ENCODE measurements at places on chromosomes 3 and 15.
A peak's percentile ranks its signal among the peaks of the same experiment; 100 is the strongest.

DNA sequence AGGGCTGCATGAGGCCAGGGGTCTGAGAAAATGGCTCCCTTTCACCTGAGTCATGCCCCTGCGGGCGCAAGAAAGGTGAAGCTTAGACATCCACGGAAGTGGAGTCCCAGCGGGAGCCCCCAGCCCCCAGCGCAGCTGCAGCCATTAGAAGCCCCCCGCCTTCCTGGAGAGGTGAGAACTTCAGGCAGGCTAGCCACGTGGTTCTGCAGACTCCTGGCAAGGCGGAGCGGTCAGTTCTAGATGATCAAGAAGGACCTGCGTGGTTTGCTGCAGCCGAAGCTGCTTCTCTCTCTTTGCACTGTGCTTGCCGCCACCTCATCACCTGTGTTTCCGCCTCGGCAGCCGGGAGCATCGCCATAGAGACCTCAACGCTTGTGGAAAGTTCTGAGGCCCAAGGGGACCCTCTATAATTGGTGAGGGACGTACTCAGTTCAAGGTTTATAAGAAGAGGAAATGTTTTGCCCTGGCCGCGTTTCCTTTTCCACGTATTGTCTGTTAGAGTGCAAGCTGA is 15.8 kb upstream of the KCNMB3 start:
- no peak for DNase-seq

- DNase-seq, result no peak
Measured at GRCh38 chr15:76903251-76903681, 1.9 kb downstream of the SCAPER start.

DNA sequence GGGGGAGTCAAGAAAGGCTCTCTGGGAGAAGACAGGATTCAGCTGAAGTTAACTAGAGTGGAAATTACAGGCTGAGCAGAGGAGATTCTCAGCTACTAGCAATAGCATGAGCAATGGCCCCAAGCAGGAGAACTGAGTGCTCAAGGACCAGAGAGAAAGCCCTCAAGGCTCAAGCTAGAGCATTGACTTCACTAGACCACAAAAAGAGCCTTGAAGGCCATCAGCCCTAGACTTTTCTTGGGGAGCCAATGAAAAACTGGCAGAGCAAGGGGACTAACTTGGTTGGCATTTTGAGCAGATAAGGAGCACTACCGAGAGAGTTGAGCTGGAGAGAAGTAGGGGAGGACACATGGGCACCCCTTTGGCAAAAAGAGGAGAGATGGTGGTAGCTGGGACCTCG is 277.6 kb downstream of the FEZF2 start:
- DNase-seq, result no peak

DNA sequence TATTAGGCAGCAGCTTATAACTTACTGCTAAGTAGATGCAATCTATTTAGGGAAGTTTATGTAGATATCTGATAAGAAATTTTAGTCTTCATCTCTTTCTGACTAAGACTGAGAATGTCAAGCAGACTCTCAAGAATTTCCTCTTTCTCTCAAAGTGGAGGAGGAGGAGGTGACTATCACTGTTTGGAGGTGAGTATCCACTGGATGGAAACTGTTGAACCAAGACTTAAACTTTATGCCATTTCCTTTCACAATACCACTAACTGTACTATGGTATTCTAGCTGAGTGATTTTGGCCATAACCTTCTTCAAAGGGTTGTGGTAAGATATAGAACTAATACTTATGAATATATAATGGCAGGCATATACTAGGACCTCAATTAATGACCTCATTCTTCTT is 64.6 kb downstream of the TPRG1 start:
- no peak for DNase-seq

- no peak for DNase-seq
Measured at GRCh38 chr3:173249457-173249856, 108.4 kb upstream of the SPATA16 start.

DNA sequence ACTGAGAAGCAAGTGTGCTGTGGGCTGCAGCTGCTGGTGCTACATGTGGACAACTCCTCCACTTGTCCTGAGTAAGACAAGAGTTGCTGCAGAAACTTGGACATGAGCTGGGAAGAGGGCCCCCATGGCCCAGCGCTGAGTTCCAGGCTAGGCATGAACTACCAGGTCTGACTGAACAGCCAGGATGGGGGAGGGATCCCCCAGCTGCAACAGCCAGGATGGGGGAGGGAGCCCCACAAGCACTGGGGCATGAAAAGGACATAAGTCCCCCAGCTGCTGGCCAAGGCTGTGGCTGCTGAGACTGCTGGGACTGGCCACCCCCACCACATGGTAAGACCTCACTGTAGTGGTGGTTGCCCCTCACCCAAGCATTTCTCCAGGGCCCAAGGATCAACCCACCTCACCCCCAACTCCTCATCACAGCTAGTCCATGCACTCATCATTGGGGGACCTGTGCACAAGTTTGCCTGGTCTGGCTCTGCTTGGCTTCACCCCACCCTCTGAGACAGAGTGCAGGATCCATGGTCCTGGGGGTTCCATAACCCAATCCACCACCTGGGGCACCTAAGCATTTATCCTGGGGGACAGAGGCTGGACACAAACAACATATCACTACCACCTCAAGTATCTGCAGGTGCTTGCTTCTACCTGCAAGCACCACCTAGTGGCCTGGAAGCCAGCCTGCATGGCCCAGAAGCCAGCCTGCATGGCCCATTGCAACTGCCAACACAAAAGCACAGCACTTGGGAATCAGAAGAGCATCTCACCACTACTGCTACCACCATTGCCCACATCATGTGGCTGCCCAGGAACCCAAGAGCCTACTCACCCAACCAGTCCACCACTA is 84.5 kb upstream of the STT3B start:
- peak; percentile 55 for DNase-seq

DNA sequence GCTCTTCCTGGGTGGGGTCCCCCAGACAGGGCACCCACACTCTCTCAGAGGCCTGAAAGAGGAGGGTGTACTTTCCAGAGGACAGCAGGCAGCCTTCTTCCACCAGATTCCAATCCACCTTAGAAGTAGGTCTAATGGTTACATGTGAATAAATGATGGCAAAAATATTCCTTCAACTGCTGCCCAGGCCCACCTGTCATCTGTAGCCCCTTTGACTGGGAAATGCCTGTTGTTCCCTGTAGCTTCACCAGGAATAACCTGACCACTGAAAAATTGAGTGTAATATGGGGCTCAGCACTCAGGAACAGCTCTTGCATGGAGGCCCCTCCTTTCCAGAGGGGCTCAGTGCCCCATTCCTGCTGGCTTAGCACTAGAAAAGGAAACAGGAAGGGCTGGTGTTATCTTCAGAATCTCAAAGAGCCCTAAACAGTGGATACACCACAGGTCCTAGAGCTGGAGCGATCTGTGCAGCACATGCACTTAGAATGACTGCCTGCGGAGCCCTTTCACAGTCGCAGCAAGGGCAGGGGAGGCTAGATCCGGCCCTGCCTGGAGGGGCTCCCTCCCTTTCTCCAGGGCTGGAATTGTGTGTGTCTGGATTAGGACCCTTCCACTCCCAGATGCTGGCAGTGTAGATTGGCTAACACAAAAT is 32.1 kb downstream of the SLC22A14 start:
- DNase-seq, result no peak

DNA sequence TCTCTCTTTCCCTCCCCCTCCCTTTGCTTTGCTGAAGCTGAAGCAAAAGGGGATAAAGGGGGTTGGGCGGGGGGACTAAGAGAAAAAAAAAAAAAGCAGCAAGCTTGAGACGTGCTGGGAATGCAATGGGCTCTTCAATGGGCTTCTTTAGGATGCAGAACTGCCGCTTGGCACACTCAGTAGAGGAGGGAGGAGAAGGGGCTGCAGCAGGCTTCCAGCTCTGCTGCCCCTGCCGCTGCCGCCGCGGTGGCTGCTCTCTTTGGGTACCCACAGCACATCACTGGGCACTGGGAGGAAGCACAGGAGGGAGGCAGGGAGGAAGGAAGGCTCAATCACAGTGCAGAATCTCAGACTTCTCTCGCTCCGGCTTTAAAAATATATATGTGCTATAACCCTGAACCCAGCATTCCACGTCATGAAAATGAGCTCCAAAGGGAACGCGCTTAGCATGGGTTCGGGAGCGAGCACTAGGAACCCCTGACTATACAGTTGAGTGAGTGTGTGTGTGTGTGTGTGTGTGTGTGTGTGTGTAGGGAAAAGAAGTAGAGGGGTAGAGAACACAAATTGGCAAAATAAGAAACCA is 3.5 kb downstream of the SLITRK3 start:
- DNase-seq, result no peak

DNA sequence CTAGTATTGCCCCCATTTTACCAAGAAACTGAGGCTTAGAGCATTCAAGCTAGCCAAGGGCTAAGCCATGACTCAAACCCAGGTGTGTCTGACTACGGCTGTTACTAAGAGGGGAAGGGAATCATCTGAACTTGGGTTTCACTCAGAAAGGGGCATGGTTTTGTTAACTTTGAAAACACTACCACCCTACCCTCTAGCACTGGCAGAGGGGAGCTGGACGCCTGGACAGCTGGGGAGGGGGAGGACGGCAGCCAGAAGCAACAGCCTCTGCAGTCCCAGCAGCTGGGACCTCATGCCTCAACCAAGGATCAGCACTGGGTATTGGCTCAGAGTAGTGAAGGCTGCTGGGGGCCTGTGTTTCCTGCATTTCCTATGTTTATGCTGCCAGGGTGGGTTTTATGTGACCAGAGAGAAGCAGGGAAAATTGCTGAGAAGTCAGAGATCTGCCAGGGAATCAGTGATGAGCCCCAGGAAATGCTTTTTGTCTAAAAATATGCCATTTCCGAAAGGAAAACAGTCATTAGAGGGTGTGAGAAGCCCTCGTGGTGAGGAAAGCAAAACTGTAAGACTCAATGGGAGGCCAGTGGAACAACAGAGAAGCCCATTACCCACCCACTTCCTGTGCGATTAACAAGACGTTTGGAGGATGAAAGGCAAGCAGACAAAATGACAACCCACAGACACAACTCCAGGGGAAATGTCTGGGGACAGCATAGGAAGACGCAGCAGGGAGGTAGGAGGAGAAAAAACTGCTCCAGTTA is 41.2 kb downstream of the LIPC start:
- DNase-seq, result peak; percentile 62

DNA sequence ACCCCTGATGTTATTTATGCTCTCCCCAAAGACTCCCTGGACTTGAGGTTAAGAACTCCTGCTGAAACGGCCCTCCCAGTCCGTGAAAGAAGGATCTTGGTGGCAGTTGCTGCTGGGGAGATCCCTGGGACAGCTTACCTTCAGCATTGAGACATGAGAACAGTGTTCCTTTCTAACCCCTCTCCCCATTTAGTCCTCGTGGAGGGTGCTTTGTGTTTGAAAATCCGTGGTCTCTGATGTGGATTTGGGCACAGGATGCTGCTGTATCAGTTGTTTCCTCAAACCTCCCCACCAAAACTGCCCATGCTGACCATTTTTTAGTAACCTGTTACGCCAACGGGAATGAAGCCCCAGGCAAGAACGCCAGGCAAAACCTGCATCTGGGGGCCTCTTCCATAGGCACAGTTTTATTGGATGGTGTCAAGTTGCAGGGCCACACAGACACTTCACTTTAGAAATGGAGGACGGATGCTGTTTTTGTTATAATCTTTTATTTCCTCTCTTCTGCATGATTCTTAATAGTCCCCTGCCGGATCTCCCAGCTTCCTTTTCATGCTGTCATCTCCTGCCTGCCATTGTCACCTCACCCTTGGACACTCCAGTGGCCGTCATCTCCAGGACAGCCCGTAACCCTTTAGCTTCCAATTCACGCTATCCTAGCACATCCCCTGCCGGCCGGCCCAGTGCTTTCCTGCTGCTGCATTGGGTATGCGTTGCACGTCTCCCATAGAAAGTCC is 31.7 kb upstream of the CEMIP start:
- DNase-seq, result no peak

DNA sequence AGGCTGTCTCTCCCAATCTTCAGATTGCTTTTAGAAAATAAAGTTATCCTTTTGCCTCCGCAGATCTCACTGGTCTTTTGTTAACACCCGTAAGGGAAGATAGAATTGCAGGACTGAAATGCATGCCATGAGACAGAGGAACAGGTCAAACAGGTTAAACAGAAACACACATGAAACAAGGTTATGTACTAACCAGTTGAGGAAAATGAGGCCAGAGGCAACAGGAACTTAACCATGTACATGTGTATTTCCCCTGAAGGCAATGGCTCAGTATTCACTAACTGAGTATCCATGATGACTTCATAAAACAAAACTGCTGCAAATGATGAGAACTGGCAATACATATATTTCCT is 169.1 kb upstream of the NSMCE3 start:
- no peak for DNase-seq

DNA sequence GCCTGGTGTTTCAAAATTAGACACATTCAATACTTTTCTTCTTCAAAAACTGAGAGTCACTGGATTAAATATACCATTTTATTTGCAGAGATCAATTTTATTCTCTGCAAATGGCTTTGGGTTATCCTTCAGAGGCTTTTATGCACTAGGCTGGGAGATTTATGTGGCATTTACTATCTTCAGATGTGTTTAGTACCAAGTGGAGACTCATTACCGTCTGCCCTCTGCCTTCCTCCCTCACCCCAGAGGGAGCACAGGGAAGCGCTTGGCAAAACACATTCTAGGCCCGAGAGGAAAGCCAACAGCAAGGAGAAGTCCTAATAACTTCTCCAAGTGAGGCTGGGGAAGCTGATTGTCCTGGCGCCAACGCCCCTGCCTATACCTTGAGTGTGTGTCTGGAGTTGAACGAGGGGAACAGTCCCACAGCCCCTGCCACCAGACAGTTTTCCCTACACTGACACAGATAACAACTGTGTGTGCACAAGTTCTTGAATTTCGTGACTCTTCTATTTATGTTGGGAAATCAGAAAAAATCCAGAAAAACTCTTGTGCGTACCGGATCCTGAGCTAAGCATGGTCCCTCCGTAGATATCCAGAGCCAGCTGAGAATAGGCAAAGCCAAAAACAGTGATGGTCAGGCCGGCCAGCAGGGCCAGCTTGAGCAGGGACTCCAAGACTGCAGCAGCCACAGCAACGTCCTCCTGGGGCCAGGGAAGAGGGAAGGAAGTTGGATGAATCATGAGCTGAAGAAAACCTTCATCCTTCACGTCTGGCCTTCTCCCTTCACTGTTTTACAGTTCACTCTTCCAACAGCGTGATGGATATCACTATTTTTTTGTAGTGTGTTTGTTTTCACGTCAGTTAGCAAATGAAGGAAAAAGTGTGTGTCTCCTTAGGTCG is 26.6 kb downstream of the RFT1 start:
- no peak for DNase-seq

- DNase-seq, result no peak
Measured at GRCh38 chr3:46844397-46844796, 18.8 kb downstream of the MYL3 start.

DNA sequence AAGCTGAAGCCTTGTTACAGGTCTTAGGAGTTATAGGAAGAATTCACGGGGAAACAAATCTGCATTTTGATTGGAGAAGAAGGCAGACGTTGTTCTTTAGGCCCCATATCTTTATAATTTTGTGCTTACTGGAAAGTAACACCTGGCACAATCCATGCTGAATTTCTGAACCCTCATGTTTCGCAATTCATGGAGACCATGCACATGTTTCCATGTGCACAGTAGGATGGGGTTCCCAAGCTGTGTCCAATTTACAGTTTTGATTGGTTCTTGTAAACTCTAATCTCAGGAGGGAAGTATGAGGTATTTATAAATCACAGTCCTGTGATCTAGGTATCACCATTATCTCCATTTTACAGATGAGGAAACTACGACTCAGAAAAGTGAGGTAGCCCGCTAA is 7.8 kb upstream of the SCAANT1 start:
- no peak for DNase-seq

- no peak for DNase-seq
Measured at GRCh38 chr3:177107461-177108239, 89.6 kb downstream of the TBL1XR1 start.

- no peak for DNase-seq
Measured at GRCh38 chr3:171777596-171777995, 32.7 kb downstream of the PLD1 start.

GRCh38 chr3:58626841-58627569 is 39.6 kb downstream of the FAM3D start:
- DNase-seq, result no peak

GRCh38 chr3:87855616-87856015 is 203.2 kb downstream of the CGGBP1 start:
- no peak for DNase-seq
